Stimulated activated CD4-positive, alpha-beta T cell treated with anti-CD3 and anti-CD28 coated beads, Interleukin-4, amount 100 ng/mL, for 48 hours (primary cell): ENCODE measurements at places on chromosomes 2 and 18.

- no peak for DNase-seq
Measured at GRCh38 chr2:232779465-232779864, 3.1 kb upstream of the KCNJ13 start.

GRCh38 chr2:190482451-190482850 is 52.1 kb downstream of the NEMP2 start:
- no peak for DNase-seq

GRCh38 chr2:241216211-241216761 is 27.8 kb downstream of the ANO7 start:
- no peak for DNase-seq

GRCh38 chr2:8132879-8133278 is 549.0 kb upstream of the ID2 start:
- no peak for DNase-seq

GRCh38 chr18:76476665-76477561 is 18.1 kb downstream of the ZNF516 start:
- DNase-seq, result no peak

- no peak for DNase-seq
Measured at GRCh38 chr18:42137693-42138375, 182.8 kb downstream of the PIK3C3 start.

- no peak for DNase-seq
Measured at GRCh38 chr18:58316396-58317342, 272.6 kb downstream of the NEDD4L start.

DNA sequence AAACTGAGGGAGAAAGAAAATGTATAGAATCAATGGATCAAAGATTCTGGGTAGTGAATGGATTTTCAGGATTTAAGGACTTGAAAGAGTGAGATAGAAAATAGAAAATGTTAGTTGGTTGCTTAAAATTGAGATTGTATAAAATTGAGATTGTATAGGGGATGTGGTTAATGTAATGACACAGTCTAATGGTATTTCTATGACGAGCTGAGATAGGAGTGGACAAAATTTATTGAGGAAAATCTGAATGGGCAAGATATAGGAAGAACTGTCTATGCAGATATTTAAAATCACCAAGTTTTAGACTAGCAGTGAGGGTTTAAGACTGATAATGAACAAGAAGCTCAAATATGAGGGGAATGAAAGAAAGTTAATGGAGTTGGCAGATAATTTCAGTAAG is 406.6 kb downstream of the NYAP2 start:
- DNase-seq, result no peak

DNA sequence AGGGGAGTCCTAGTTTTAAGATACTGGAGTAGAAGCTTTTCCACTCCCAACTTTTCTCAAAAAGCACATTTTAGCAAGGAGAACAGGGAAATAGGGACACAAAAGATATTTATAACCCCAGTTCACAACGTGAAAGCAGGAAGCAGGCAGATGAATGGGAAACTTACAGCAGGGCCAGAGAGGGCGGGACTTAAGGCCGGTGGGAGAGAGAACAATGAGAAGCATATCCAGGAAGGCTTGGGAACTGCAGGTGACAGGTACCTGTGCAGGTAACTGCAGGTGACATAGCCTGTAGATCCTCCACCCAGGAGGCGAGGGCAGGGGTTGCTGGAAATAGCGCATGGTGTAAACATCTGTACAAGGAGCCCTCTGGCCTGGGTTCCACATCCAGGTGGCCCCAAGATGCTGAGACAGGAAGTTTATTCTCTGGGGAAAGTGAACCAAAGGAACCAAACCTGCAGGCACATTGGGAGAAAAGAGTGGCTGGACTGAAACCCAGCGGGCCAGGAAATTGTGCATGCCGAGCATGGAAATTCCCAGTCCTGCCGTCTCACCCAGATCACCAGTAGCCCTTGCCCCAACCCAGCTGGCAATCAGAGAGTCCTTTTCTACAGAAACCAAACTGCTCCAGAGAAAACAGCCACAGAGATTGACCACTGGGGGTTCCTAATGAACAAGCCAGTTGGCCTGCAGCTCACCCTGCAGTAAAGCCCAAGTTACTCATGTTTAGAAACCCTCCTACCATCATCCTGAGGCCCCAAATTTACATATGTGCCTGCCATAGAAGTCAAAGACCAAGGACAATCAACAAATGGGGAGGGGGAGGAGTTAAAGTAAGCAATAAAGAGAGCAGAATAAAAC is 24.3 kb upstream of the COL6A3 start:
- no peak for DNase-seq

DNA sequence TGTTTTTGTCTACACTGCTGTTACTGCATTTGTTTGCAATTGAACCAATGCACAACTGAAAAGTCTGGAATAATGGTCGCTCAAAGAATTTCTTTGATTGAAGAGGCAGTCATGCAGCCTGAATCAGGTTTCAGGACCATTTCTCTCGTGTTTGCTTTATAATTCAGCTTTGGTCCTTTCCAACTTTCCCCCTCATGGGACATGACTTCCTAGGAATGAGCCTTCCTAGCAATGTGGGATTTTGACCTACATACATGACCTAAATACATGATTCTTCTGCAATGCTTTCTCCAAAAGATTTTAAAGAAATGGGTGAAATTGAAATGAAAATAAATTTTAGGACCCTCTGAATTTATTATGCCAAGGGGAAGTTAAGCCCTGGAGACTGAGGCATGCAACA is 197.4 kb downstream of the MREG start:
- no peak for DNase-seq

- DNase-seq, result no peak
Measured at GRCh38 chr2:120770641-120771040, 35.0 kb downstream of the GLI2 start.

GRCh38 chr18:10100941-10101701 is 187.3 kb downstream of the VAPA start:
- no peak for DNase-seq

- DNase-seq, result no peak
Measured at GRCh38 chr2:140274891-140275290, 1494.7 kb upstream of the NXPH2 start.

DNA sequence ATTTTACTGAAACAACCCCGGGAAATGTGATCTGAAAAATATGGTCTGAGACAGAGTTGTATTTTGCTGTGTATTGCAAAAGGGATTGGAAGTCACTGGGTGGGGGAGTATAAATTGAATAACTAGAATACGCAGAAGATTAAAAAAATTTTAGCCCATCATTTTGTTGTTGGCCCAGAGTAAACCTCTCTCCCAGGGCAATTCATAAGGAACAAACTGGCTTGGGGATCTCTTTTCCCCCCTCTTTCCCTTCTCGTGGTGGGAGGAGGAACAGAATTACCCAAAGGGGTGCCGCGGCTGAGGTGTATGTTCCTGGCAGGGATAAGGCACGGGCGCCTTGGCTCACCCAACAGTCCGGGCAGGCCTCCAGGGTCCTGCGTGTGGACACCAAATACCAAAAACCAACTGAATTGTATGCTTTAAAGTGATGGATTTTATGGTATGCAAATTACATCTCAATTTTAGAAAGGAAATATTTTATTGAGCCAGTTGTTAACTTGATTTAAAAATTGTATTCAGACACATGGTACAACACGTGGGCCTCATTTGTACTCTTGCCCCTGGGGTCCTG is 121.2 kb upstream of the SPRED2 start:
- DNase-seq, result no peak

DNA sequence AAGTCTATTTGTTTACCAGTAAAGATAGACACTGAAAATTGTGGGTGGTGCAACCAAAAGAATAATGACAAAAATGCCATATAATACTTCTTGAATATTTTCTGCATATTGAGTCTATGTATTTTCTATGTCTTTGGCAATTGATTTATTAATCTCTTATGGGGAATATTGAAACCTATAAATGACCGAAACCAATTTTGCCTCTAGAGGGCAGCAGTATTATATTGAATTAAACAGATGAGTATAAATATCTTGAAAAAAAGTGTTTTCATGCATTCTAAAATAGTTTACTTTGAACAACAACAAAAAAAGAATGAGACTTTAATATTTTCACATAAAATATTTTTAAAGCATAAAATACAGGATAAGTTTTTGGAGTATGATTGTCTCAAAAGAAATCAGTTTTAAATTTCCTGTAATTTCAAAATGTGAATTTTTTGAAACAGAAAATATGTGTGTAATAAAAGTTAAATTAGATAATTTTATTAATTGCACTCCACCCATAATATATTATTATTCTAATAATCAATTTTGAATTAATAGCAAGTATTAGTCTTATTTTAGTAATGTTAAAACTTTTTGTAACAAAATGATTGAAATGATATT is 49.9 kb upstream of the CALCRL start:
- no peak for DNase-seq

- DNase-seq, result no peak
Measured at GRCh38 chr2:182055993-182056392, 70.3 kb downstream of the PPP1R1C start.

- DNase-seq, result no peak
Measured at GRCh38 chr2:218290316-218291261, 1.7 kb downstream of the TMBIM1 start.

GRCh38 chr2:36450466-36451196 is 95.1 kb downstream of the CRIM1 start:
- no peak for DNase-seq

DNA sequence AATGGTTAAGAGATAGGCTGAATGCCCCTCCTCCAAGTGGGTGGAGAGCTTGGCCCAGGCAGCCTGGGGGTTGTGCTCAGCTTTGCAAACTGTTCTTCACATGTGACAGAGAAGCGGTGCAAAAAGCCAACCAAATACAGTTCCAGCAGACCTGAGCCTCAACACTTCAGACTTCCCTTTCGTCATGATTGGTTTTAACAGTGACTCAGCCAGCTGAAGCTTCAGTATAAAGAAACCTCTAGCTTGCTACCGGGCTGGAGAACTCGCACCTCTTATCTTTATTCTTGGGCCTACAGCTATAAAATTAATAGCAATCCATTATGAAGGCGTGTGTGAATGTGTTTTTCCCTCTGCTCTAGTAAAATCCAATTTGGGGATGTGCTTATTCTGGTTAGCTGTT is 20.0 kb downstream of the SETBP1 start:
- no peak for DNase-seq

DNA sequence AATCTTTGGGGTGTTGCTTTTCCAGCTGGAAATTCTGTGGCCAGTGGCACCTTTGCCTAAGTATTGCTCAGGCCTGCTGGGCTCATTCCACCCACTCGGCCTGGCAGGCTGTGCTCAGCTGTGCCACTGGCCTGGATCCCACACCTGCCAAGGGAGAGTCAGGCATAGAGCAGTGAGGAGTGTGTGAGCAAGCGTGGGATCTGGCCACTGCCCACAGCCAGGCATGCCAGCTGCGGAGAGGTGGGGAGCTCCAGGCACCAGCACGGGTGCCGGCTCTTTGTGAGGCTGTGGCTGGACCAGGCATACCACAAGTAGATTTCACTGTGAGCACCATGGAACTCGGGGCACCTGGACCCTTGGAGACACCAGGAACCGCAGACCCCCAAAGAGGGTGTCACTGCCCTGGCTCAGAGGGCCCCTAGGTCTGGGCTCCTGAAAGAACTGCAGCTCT is 118.1 kb upstream of the MAP2 start:
- DNase-seq, result no peak

GRCh38 chr2:18626958-18627650 is 37.7 kb upstream of the NT5C1B start:
- DNase-seq, result no peak

GRCh38 chr2:26737221-26737620 is 26.9 kb upstream of the SLC35F6 start:
- DNase-seq, result no peak

DNA sequence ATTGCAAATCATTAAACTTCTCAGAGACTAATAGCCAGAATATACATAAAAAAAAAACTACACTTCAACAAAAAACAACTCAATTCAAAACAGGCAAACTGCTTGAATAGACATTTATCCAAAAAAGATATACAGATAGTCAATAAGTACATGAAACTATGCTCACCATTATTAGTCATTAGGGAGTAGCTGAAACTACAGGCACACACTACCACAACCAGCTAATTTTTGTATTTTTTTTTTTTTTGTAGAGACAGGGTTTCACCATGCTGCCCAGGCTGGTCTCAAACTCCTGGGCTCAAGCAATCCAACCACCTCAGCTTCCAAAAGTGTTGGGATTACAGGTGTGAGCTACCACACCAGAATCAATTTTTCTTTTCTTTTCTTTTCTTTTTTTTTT is 16.9 kb downstream of the RPRD1A start:
- no peak for DNase-seq

GRCh38 chr2:48279344-48280090 is 250.4 kb upstream of the STON1 start:
- no peak for DNase-seq

GRCh38 chr2:171540437-171540836 is 18.2 kb downstream of the CYBRD1 start:
- DNase-seq, result no peak

DNA sequence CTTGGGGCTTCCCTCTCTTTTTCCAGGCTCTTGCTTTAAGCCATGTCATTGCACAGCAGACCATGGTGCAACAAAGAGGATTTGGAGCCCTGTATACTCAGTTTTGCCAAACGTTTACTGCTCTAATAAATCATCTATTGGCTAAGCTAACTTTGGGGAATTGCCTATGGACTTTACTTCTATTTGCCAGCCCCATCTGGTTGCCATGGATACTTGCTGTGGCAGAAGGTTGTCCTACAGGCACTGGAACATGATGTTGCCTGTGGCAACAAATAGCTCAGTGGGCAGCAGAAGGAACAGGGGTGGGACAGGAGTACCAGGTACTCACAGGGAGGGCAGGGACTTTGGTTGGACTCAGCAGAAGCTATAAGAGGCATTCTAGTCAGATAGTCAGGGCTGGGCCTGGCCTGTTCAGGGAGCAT is 129.7 kb downstream of the CCDC85A start:
- DNase-seq, result no peak

GRCh38 chr2:112996635-112997034 is 8.6 kb upstream of the IL36A start:
- DNase-seq, result peak; percentile 19

DNA sequence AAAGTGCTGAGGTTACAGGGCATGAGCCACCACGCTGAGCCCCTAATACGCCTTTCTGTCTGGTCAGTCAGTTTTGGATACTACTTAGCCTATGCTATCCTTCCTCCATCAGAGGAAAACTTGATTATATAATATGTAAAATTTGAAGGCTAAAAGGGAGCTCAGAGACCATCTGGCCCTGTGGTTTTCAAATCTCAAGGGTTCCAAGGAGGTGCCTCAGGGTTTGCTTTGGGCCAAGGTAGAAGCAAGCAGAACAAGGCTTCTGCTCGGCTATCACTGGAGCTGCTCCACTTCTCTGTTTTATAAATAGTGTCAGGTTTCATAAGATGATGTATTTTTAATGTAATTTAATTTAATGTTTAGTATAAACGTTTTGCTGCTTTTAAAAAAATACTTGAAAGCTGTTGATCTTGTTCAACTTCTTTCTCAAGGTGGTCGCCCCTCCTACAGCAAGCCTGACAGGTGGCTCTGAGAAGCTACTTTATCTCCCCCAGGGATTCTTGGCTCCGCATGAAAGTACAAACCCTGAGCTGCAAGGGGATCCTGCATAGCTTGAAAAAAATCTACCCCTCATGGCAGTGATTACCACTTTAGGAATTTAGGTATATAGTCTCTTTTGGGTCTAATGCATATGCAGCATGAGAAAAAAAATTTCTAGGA is 290.3 kb downstream of the CNTNAP5 start:
- no peak for DNase-seq
